ENCODE measurements at places on chromosomes 12 and 14.

- no peak for DNase-seq
These were observed 40.4 kb upstream of the MYL2 start for GRCh38 chr12:110960795-110961194.

DNA sequence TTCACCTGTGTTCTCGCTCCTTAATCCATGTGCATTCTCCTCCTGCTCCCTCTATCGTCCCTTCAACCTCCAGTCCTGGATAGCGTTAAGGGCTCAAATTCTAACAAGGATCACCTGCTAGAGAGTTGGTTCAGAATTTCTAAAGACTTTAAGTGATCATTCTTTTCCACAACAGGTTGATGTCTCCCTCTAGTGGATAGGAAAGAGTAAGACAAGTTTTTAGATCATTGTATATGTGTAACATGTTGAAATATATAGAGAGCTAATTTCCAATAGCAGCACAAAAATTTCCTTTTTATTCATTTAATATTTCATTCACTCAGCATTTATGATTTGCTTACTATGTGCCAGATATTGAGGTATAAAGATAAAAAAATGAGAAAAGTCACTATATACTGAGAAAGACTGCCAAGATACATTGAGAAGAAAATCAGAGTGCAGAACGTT, 9.3 kb upstream of the ESR2 start:
- no peak for DNase-seq

DNA sequence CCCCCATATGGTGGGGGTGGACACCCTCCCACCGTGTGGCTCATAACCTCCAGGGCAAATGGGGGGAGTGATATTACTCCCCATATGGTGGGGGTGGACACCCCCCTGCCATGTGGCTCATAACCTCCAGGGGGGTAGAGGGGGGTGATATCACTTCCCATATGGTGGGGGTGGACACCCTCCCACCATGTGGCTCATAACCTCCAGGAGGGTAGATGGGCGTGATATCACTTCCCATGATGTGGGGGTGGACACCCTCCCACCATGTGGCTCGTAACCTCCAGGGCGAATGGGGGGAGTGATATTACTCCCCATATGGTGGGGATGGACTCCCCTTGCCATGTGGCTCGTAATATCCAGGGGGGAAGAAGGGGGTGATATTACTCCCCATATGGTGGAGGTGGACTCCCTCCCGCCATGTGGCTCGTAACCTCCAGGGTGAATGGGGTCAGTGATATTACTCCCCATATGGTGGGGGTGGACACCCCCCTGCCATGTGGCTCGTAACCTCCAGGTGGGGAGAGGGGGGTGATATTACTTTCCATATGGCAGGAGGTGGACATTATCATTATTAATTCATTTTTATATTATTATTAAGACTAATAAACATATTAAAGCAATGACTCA, 51.2 kb upstream of the OXA1L start:
- DNase-seq: no peak

GRCh38 chr14:100363053-100363452, 39.9 kb downstream of the SLC25A47 start:
- no peak for DNase-seq

- no peak for DNase-seq
These were observed 10.6 kb downstream of the METAP2 start for GRCh38 chr12:95484524-95484923.

DNA sequence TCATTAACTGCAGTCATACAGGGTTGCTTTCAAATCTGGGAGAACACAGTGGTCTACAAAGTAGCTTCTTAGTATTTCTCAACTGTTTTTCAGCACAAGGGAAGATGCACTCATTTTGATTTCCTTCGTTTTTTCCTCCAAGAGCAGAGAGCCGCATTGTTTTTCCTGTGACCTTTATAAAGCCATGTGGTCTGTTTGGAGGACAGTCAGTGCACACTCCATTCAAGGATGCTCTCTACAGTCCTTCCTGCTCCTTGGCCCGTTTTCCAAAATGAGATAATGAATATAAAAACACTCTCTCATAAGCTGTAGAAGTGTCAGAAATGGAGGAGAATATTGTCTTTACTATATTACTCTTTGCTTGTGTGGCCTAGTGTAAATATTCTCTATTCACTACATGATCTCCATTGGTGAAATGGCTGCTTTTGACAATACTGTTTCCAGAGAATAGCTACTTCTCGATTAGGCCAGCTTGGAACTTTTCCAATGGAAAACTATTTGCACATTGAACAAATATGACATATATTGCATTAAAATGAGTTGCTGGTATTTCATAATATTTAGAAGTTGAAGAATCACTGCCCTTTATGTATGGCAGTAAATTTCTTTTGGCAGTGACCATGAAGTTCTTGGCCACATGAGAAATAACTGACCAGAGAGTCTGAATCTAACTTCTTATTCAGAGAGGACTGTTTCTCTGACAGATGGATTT, 393.1 kb upstream of the RGS6 start:
- no peak for DNase-seq

- no peak for DNase-seq
These were observed 155.6 kb downstream of the SLC6A15 start for GRCh38 chr12:84756961-84757360.

DNA sequence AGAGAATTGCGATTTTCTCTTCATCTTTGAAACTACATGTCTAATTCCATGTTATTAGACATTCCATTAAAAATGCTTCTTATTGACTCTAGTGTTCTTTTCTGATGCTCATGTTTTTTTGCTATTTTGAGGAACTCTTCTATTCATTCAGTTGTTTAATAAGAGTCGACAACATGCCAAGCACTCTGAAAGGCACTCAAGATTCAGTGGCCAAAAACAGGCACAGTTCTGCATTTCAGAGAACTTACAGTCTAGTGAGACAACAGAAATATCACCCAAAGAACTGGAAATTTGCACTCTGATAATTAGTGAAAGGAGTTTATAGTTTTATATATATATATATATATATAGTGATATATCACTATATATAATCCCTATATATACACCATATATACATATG, 111.7 kb downstream of the TSHR start:
- no peak for DNase-seq

DNA sequence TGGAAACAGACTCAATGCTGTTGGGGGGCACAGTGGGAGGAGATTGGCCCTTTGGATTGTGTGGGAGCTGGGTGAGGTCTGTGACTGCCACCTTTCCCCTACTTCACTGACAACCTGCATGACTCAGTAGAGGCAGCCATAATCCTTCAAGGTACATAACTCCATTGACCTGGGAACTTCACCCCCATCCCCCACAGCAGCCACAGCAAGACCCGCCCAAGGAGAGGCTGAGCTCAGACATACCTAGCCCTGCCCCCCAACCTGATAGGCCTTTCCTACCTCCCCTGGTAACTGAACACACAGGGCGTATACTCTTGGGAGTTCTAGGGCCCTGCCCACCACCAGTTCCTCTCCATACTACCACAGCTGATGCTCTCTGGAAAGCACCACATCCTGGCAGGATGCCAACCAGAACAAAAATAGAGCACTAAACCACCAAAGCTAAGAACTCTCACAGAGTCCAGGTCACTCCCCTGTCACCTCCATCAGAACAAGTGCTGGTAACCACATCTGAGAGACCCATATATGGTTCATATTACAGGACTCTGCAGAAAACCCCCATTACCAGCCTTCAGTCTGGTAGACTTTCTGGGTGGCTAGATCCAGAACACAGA, 703.9 kb downstream of the FSCB start:
- no peak for DNase-seq

DNA sequence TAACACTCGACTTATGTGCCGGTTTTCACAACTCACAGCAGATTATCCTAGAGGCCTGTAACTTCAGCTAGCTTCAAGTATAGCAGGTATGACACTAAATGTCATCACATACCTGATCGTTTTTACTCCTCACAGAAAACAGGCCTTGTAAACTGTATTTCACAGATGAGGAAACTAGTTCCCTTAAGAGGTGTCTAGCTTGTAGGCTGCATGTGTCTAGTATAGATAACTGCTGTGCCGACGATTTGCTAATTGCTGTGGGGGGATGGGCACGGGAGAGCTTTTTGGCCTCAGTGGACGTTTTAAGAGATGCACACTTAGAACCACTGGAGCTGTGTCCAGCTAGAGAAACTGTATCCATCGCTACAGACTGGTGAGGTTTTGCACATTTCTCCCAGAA, 78.8 kb downstream of the PAPOLA start:
- DNase-seq: no peak

DNA sequence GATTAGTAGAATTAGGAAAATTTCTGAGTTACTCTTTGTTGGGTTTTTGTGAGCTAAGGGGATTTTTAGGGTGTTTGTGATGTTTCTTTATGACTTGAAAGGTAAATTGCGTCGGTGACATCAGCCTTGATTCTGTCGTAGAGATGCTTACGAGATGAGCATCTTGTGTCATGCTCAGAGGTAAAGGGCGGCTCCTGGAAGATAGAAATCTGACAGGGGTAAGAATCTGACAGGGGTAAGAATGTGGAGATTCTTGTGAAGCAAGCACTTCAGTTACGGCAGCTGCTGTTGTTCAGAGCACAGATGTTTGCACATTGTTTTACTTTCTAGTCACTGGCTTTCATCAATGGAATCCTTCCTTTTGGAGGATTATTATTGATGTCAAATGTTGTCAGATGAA, 22.5 kb downstream of the EML1 start:
- no peak for DNase-seq

DNA sequence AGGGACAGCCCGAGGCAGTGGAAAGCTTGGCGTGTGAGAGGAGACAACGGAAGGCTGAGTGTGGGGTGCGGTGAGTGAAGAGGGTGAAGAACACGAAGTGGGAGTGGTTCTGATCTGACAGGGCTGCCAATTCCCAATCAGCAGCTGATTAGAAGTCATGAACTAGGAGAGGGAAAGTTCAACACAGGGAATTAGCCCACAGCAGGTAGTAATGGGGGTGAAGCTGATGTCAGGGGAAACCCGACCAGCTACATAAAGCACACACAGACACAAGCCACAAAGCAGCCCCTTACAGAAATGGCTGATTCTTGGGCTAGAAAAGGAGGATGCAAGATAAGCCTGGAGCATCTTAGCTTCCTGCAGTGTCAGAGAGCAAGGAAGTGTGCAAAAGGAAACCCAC, 47.5 kb upstream of the TCL1A start:
- DNase-seq: no peak

GRCh38 chr12:3996322-3996721, 123.1 kb upstream of the PARP11 start:
- no peak for DNase-seq

- DNase-seq: no peak
These were observed 402.4 kb upstream of the RGS6 start for GRCh38 chr14:71529848-71530247.

DNA sequence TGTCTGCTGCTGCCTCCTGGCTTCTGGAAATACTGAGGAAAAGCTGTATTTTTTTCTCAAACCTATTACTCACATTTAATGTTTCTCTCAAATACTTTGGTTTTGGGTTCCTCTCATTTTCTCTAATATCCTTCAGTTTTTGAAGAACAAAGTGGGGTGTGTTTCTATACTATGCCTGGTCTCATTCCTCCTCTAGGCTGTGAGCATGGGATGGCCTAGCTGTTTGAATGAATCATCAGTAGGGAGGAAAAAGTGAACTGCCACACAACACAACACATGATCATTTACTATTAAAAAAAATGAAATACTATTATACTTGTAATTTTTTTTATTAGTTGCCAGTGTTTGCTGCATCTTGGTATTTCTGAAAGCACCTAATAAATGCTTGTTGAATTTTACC, 11.3 kb upstream of the SMCO3 start:
- no peak for DNase-seq

DNA sequence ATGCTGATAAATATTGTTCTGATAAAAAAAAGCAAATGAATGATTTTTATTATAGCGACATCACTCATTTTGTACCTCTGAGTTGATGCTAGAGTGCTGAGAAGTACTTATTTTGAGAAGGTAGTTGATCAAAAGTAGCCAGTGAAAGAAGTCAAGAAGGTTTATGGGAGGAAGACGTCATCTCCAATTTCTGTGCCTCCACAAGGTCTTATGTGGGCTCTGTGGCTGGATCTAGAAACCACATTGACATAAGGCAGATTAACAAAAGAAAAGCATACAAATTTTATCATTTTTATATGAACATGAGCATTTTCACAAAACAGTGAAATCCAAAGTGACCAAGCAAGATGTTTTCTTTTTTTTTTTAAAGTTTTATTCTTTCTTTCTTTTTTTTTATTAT, 289.5 kb upstream of the FAR2 start:
- DNase-seq: no peak

GRCh38 chr12:75611041-75611440, 99.6 kb upstream of the KRR1 start:
- no peak for DNase-seq

GRCh38 chr12:50520416-50521207, 15.8 kb downstream of the DIP2B start:
- no peak for DNase-seq

DNA sequence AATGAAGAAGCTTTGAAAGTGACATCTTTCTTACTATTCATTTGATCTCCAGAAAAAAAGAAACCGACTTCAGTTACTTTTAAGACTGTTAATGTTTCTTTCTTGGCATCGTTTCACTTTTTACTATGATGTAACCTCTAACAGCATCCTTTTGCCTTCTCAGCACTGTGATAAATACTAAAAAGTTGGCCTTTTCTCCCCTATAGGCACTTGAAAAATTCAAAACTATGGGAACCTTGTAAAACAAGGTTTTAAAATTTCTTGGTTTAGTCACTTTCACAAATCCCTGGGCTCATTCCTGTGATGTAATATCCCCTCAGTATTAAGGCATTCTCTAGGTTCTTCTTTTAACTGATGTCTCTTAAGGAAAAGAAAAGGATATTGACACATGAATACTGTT, 281.8 kb downstream of the EGLN3 start:
- no peak for DNase-seq

- DNase-seq: no peak
These were observed 67.8 kb upstream of the EGLN3 start for GRCh38 chr14:34018564-34019244.

Data from breast epithelium (tissue), 4 donors.